ENCODE measurements at places on chromosomes 4 and X.

GRCh38 chr4:169068423-169068822 lies 58.4 kb upstream of the CBR4 start:
- DNase-seq, result no peak

DNA sequence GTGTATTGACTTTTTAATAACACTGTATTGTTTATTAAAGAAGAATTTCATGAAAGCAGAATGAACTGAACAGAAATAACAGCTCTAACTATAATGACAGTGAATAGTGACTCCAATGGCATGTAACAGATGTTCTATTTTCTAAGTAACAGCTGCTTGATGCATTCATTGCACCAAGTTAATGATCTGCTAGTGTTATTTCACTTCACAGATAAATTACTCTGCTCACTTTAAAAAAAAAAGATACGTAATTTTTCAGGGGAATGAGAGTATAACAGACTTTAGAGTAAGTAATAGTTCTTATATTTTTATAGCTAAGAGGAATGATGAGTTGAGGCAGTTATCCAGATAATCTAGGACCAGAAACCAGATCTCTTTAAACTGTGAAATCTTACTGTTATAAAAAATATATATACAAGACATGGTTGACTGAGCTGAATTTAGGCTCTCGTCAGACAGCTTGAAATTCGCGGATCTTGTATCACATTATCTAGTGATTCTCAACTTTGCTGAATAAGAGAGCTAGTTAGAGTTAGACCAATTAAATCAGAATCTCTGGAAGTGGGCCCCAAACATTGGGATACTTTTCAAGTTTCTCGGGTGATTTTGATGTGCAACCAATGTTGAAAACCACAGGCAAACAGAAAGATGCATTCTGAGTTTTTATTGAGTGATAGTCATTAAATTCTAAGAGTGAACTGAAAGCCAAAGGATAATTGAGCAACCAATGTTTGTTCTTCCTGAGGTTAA lies 840.7 kb downstream of the DMD start:
- no peak for DNase-seq

DNA sequence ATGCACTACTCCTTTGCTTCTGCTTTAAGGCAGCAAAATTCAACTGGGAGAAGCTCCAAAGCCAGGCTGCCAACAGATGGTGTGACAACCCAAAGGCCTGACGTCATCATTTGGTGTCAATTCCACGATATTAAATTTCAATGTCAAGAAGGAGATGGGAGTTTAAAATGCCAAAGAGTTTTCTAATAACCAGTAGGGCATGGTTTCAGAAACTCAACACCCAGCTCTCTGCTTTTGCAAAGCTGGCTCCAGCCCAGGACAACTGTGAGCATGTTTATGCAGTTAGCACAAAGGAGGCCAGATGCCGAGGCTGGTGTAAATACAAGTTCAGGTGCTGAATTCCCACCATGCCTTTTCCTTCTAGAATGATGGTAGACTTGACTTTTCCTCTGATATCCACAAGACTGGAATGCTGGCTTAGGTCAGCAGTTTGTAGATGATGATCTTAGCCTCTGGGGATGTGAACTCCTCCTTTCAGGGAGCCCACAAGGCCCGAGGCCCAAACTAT lies 67.3 kb downstream of the AFAP1 start:
- no peak for DNase-seq

GRCh38 chr4:104907074-104907649 lies 239.5 kb upstream of the TET2 start:
- DNase-seq, result no peak

DNA sequence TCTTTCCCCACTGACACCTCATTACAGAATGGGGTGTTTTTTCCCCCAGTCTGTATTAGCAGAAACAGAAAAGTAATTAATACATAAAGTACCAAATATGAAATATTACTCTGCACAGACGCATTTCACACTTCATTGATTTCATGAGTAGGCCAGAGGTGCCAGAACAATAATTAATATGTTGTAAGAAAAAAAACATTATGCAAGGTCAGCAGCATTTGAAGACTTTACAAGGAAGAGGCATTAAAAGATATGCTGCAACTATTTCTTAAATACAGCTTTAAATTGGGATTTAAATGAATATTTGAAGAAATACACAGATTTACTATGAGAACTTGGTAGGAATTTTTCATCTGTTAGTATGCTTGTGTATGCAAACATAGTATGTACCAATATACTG lies 37.7 kb downstream of the NAA11 start:
- DNase-seq, result no peak
